ENCODE measurements at places on chromosomes 1 and 21. TPM values are rescaled to one million over a fixed set of nuclear protein-coding genes. Genes with fewer than 3 reads are reported as not detected.

Gene EDN2
- polyA plus RNA-seq, result 2.3 TPM

Gene ARHGEF10L
- 40.4 TPM for polyA plus RNA-seq

DNA sequence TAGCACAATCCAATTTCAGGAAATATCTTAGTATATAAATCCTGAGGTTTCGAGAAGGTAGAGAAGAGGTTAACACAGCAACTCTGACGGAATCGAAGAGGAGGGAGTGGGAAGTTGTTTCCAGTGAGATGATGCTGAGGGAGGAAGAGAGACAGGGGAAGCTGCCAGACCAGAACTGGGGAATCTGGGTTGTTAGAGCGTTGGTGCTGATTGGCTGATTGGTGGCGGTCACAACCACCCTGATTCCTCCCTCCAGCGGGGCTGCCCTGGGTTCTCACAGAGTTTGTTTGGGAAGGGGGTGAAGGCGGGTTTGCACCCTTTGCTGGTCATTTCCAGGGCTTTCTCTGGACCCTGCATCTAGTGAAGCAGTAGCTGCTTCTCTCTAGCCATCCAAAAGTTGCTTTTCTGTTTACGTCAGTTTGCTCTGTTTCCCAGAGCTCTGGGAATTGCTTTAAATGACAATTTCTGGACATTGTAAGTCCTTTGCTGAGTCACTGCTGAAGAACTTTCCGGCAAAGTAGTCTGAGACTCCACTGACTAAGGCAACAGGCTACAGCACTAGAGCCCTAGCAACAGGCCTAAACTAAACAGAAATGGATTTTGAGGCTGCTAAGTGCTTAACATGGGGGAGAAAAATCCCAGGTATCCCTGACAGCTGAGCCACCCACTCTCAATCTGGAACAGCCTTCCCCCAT is 90.1 kb downstream of the TENT5C start:
- DNase-seq, result peak; percentile 73

DNA sequence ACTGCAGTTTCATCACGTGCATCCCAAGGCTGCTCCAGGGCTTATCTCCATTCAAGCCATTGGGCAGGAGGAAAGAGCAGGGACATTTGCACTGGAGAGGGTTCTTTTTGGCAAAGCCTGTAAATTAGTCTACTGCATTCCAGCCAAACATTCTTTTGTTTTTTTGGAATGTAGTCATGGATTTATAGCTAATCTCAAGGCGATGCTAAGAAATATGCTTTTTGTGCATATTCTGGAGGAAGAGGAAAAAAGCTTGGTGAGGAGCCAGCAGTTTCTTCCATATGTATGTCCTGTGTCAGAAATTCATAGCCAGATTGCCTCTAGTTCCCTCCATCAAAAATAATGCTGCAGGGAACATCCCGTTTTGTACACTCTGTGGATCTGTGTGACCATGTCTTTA is 221.4 kb downstream of the BACH1 start:
- DNase-seq, result no peak

- DNase-seq, result peak; percentile 91
Observed at GRCh38 chr1:67686267-67687197, 1.5 kb downstream of the GADD45A start.

DNA sequence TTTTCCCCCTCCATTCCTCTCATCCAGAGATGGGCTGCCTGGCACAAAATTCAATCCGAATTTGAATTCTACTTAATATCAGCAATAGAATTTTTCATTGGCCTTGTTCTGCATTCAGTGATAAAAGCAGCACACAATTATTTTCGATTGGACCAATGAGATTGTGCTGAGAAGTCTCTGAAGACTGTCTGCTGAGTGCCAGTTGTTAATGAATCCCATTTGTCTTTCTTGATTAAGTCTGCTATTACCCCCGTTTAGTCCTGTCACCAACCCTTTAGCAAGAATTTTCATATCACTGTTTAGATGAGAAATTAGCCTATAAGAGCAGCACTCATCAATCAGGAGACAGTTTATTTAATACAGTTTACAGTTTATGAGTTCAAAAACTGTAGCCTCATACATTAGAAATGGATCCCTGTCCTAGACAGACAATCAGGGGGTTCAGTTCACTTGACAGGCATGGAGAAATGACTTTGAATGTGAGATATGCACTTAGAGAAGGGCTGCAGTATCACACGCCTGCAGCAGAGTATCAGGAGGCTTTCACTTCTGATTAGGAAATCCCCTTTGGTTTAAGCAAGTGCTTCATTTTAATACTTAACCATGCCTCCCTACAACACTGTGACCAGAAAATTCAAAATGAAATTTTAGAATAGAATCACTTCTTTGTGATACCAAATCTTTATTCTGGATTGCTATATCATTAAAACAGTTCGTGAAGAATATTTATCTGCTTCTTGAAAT is 304.7 kb upstream of the PTBP2 start:
- no peak for DNase-seq

DNA sequence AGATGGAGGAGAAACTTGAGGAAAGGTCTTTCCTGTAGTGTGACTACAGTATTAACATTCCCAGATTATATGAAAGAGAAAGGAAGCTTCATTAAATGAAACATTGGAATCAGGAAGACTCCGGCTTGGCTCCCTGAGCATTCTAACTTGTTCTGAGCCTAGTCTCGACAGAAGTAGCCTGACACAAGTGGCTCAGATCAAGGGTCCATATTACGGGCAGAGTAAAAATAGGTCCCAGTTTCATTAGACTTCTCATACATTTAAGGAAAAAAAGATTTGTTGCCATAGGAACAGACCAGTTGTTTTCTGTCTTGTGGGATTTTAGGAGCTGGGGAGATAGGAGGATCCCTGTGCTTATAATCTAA is 12.8 kb downstream of the SMAP2 start:
- no peak for DNase-seq

- DNase-seq, result peak; percentile 81
Observed at GRCh38 chr1:93629101-93630059, 52.3 kb downstream of the BCAR3 start.
